ENCODE measurements at places on chromosomes 12 and 14.
A peak's percentile ranks its signal among the peaks of the same experiment; 100 is the strongest.

- no peak for DNase-seq
Observed at GRCh38 chr14:70803321-70804310, 5.7 kb downstream of the MAP3K9 start.

DNA sequence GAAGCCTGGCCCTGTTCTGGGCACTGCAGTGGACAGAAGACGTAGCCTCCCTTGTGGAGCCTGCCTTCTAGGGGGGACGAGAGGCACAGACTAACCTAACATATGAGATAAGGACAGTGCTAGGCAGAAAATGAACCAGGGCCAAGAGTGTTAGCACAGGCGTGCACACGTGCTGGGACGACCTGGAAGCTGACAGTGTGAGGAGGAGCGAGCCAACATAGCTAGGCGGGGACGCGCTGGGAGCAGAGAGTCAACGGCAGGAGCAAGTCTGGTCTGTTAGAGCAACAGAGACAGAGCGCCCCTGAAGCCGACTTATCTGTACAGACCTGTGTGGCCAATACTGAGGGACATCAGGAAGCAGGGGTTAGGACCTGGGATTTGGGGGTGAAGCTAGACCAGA, 8.0 kb downstream of the PXMP2 start:
- DNase-seq = no peak

GRCh38 chr12:2395354-2395977, 342.7 kb downstream of the CACNA1C start:
- DNase-seq = peak; percentile 65

GRCh38 chr12:95956557-95957145, 13.5 kb downstream of the AMDHD1 start:
- DNase-seq = no peak

- no peak for DNase-seq
Observed at GRCh38 chr12:12527820-12528296, 34.8 kb downstream of the DUSP16 start.

DNA sequence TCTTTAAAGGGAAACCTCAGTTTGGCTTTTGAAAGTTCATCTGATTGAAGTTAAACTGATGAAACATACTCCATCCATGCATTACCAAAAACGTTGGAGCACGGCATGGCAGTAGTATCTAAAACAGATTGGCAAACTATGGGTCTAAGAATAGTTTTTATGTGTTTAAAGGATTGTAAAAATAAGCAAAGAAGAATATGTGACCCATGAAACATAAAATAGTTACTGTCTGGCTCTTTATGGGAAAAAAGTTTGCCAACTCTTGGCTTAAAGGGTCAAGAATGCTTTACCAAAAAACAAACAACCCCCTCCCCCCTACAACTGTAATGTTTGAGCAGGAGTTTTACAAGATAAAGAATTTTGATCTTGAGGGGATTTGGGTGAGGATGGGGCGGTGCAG, 32.6 kb downstream of the TRAF3 start:
- no peak for DNase-seq

GRCh38 chr14:60648934-60649874, at the start of gene SIX1:
SIX1 (minus strand) TSS chr14:60649477; CDS start chr14:60649189, 288 bp downstream.
- DNase-seq = peak; percentile 98

- DNase-seq = no peak
Observed at GRCh38 chr12:78240827-78241226, 410.1 kb downstream of the NAV3 start.
